GDM1 (cell line): ENCODE measurements at places on chromosomes 16 and 17.

- DNase-seq: no peak
Measured at GRCh38 chr16:72430121-72430520, 258.2 kb upstream of the PMFBP1 start.

- DNase-seq: no peak
Measured at GRCh38 chr17:6706996-6707395, 6.2 kb downstream of the SLC13A5 start.

GRCh38 chr16:46768809-46769208 lies 20.7 kb upstream of the MYLK3 start:
- DNase-seq: no peak

- no peak for DNase-seq
Measured at GRCh38 chr17:79024901-79025737, 1.1 kb downstream of the C1QTNF1 start.

DNA sequence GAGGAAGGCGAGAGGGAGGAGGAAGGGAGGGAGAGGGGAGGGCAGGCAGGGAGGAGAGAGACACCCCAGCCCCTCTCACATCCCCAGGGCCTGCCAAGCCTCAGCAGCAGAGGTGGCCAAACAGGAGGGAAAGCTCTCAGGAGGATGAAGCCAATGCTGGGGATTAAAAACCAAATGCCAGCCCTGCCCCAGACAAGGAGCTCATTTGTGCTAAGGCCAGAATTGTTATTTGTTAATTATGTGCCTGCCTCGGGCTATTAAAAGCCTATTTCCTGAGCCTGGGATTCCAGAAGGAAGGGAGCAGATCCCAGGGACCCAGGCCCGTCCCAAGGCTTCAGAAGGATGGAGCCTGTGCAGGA lies 27.9 kb upstream of the GINS2 start:
- DNase-seq: no peak

DNA sequence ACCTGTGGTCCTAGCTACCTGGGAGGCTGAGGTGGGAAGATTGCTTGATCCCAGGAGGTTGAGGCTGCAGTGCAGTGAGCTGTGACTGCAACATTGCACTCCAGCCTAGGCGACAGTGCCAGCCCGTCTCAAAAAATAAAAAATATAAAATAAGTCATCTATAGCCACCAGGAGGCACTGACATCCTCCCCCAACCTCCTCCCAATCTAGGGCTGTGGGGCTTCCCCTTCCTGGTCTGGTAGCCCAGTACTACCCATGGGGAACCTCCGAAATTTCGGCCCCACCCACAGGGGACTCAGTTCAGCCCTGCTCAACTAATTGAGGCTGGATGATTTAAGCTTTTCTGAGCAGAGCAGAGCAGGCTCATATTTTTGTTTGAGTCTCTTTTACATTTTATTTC lies 3.2 kb downstream of the ZSCAN10 start:
- DNase-seq: peak; percentile 44

DNA sequence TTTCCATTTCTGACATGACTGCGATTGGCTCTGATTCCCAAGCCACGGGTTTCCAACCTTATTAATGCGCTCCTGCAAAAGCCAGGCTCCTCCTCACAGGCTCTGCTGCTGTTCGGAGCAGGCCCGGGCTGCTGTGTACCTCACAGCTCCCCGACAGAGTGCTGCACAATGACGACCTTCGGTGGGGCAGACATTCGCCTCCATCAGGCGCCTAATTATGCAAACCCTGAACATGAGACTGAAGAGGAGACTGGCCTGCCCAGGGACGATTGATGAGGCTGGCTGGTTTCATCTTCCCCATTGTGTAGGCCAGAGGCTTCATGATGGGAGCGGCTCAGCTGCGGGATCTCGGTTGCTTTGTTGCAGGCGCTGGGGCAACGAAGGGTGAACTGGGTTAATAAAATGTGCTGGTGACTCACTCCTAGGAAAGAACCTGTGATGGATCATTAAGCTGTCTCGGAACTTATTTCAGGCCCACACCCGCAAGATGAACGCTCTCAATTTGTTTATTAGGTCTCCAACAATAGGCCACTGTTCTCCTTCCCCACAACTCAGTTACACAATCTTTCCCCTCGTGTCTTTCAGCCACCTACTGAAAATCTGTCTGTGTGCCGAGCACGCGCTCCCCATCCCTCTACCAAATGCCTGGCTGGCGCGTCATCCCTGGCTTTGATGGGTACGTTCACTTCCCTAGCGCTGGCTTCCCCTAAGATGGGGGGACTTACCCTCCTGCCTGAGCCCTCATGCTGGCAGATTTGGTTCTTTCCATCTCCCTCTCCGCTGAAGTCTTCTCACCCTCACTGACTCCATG lies 27.2 kb upstream of the TOB1 start:
- DNase-seq: no peak

DNA sequence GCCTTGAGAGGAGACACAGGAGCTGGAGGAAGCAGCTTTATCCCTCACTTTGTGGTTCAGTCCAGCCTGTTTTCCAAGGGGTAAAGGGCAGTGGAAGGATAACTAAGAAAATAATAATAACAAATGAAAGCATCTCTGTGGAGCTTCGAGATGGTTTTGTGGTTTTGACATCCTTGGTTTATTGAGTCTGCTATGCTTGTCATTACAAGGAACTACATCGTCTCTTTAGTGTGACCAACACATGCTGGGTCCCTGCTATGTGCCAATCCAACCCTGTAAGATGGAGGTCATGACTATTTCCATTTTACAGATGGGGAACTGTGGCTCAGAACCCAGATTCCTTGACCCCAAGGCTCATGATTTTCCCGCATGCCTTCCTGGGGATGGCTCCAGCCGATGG lies 124.8 kb downstream of the MRM1 start:
- DNase-seq: no peak

- no peak for DNase-seq
Measured at GRCh38 chr17:68600067-68600930, 868 bp downstream of the FAM20A start.

DNA sequence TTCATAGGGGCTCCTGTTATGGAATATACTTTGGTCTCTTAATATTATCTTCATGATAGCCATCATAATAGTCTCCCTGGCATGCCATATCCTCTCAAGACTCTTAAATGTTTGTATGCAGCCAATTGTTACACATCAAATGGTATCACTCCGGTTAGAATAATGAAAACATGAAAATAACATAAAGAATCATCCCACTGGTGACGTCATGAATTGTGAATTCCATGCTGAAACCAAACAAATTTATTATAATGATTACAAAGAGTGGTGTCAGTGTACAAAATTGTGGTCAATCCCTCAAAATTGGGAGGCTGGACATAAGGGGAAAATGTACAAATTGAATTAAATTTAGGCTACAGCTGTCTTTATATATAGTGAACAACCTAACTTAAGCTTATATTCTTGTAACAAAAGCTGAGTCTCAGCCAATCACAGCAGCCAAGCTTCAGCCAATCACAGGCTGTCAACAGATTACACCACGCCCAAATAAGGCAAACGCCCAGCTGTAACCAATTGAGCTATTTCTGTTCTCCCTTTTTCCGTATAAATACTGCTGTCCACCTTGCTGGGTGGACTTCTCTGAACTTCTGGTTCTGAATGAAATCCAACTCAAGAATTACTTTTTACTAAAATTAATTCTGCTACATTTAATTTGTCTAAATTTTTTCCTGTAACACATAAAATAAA lies 156.1 kb downstream of the CHD9NB start:
- no peak for DNase-seq

DNA sequence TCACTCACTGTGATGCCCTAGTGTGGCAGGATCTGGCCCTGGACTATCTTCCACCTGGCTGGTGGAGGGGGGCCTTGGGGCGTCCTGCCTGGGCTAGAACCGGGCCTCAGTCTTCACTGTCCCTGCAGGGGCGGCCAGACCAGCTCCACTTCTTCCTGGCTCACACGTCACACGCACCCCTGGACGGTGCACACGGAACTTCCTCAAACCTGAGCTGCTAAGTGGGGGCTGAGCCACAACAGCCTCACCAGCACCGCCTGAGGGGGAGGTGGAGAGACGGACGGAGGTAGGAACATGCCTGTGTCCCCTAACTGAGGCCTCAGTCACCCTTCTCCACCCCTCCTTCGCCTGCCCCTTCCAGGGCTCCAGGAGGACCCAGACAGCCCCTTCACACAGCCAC lies 36.6 kb downstream of the TIMM22 start:
- DNase-seq: no peak

DNA sequence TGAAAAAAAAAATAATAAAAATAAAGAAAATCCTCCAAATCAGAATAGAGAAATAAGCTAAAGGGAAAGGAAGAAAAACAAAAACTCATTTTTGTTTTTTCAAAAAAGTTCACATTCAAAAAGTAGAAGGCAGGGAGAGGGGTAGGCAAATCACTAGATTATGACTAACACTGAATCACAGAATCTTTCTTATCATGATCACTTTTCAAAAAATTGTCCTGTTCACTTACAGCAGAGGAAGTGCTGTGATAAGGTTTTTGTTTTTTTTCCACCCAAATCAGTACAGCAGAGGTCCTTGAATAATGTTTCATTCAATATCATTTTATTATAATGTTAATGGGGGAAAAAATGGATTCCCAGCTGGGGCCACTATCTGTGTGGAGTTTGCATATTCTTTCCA lies 106.4 kb downstream of the CA4 start:
- DNase-seq: no peak

DNA sequence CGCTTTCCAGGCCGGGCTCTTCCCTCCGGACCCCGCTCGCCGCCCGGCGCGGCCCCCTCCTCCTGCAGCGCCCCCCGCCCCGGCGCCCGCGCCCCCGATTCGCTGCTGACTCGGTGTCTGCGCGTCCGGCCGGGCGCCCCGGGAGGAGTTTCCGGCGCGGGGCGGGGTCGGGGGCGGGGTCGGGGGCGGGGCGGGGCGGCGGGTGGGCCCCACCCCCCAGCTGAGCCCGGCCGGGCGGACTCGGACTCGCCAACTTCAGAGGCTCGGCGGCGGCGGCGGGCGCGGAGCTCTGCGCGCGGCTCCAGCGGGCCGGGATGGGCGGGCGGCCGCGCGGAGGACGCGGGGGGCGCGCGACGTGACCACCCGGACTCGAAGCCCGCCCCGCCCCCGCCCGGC lies at the start of gene METRNL:
TSS of gene METRNL (plus strand) at position 258 of the 396 bp plus-strand sequence. CDS start 207 bp downstream, outside the sequence.
- DNase-seq: peak; percentile 51

GRCh38 chr17:64491034-64491860 lies 5.6 kb downstream of the POLG2 start:
- peak; percentile 30 for DNase-seq

- no peak for DNase-seq
Measured at GRCh38 chr17:56978441-56979090, 635 bp downstream of the SCPEP1 start.

DNA sequence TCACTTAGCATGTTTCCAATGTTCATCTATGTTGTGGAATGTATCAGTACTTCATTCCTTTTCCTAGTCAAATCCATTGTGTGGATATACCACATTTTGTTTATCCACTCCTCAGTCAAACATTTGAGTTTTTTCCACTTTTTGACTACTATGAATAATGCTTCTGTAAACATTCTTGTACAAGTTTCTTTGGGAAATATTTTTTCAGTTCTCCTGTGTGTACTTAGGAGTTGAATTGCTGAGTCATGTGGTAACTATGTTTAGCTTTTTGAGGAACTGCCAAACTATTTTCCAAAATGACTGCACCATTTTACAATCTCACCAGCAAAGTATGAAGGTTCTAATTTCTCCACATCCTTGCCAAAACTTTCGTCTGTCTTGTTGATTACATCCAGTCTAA lies 223.7 kb upstream of the AXIN2 start:
- DNase-seq: no peak

- DNase-seq: no peak
Measured at GRCh38 chr16:23401139-23401538, 51.9 kb downstream of the COG7 start.

DNA sequence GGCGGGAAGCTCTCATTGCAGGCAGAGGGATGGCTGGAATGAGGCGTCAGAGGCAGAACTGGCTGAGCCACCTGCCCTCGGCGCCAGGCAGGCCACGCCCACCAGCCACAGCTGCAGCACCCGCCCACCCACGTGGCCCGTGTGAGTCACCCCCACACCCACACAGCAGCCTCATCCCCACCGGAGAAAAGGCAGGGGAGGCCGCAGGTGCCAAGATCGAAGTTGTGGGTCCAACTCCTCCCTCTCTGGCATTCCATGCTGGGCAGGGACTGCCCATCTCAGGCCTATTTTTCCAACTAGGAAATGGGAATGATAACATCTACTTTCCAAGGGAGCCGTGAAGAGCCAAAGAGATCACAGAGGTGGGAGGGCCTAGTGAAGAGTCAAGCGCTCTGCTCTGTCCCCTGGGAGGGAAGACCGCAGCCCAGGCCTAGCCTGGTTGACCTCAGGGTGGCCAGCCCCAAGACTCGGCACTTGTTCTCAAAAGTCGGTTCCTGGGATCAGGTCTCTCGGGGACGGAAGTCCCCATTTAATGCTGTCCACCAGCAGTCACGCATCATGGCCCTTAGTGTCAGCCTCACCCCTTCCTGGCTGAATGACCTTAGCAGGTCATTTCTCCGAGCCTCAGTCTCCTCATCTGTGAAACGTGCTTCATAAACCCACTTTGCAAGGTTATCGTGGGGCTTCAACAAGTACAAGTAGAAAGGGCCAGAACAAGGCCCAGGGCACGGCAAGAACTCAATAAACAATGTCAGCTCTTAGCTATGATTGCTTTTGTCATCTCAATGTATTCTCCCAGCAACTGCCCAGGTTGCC lies at the start of gene TRPV3:
TSS of gene TRPV3 (minus strand) at position 45 of the 816 bp plus-strand sequence. CDS start 2,962 bp downstream, outside the sequence.
- DNase-seq: no peak

DNA sequence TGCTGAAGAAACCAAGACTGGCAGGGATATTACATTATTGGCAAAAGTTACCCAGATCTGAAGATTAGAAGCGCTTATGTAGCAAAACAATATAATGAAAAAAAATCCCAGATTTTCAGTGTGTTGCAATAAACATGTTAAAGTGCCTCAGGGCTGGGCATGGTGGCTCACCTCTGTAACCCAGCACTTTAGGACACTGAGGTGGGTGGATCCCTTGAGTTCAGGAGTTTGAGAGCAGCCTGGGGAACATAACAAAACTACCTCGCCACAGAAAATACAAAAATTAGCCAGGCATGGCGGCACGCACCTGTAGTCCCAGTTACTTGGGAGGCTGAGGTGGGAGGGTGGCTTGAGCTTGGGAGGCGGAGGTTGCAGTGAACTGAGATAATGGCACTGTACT lies 6.8 kb downstream of the ZNF207 start:
- DNase-seq: no peak

DNA sequence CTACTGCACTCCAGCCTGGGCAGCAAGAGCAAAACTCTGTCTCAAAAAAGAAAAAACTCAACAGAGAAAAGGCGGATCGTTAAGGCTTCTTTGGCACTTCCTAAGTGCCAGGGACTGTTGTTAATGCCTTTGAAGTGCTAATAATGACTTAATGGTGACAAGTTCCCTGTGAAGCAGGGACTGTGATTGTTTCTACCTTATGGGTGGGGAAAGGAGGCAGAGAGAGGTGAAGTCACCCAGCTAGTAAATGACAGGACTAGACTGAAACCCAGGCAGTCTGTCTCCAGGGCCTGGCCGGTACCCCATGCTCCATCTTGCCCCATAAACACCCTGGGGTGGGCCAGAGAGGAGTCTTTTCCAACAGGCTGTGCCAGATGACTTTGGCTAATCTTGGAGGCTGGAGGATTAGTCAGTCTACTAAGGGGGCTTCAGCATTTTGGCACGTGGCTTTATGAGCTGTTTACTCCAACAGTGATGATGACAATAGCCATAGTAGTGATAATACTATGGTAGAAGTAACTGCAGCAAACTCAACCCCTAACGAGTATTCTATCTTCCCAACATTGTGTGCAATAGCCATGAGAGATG lies 26.9 kb downstream of the ABCC1 start:
- DNase-seq: no peak

- DNase-seq: no peak
Measured at GRCh38 chr16:66751053-66751302, 431 bp downstream of the DYNC1LI2 start.

GRCh38 chr16:68744744-68745280 lies 7.7 kb downstream of the CDH1 start:
- no peak for DNase-seq

- no peak for DNase-seq
Measured at GRCh38 chr17:8887834-8888703, 20.6 kb upstream of the PIK3R6 start.
